ENCODE measurements at places on chromosomes 1 and 21. TPM values are rescaled to one million over a fixed set of nuclear protein-coding genes. Genes with fewer than 3 reads are reported as not detected.

DNA sequence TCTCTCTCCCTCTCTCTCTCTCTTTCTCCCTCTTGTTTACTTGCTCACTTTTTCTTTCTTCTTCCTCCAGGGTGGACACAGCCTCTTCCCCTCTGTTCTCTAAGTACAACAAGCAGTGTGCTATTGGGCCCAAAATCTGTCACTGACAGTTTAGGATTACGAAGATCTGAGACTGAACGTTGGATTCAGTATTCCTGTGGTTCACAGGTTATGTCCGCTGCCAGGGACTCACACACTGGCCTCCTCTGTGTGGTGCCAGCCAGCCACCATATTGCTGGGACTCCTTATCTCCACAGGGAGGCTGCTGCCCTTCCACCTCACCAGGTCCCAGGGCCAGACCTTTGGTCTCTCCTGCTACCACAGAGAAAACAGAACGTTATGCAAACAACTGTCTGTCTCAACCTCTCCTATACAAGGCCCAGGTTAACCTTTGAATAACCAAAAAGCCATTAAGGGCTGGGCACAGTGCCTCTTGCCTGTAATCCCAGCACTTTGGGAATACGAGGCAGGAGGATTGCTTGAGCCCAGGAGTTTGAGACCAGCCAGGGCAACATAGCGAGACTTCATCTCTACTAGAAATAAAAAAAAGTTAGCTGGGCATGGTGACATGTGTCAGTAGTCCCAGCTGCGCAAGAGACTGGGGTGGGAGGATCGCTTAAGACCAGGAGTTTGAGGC is 171.9 kb upstream of the RAB4A start:
- DNase-seq: no peak

NOTCH2NLA gene
- 6.6 TPM for total RNA-seq

- DNase-seq: peak; percentile 75
Measured at GRCh38 chr21:34592120-34592955, 22.6 kb downstream of the RCAN1 start.

CENPL gene
- 3.3 TPM for total RNA-seq

GRCh38 chr1:78620666-78621065 is 418 bp downstream of the IFI44L start:
- DNase-seq: no peak

DNA sequence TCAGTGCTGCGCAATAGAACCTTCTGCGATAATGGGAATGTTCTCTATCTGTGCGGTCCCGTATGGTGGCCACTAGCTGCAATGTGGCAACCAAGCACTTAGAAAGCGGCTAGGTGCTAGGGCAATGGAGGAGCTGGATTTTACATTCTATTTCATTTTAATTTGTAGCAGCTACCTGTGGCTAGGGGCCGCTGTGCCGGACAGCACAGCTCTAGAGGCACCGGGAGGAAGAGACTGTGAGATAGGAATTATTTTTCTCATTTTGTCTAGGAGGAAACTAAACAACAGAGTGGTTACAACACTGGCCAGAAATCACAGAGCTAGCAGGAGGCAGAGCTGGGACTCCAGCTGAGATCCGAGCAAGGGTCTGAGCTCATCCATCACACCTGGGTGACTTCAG is 130.6 kb upstream of the CD34 start:
- no peak for DNase-seq

FAM110D gene
- 4.0 TPM for total RNA-seq

DNA sequence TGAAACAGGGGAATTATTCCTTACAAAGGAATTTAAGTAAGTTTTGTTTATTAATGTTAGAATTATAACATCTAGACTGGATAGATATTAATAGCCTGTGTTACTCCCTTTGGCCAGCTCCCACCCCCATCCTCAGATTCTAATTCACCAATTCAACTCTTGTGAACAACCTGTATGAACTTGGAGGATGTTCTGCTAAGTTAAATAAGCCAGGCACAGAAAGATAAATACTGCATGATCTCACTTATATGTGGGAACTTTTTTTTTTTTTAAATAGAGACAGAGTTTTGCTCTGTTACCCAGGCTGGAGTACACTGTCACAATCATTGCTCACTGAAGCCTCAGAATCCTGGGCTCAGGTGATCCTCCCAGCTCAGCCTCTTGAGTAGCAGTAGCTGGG is 32.2 kb downstream of the EFCAB7 start:
- no peak for DNase-seq

- DNase-seq: no peak
Measured at GRCh38 chr1:204885288-204885711, 14.6 kb downstream of the NFASC start.

DNA sequence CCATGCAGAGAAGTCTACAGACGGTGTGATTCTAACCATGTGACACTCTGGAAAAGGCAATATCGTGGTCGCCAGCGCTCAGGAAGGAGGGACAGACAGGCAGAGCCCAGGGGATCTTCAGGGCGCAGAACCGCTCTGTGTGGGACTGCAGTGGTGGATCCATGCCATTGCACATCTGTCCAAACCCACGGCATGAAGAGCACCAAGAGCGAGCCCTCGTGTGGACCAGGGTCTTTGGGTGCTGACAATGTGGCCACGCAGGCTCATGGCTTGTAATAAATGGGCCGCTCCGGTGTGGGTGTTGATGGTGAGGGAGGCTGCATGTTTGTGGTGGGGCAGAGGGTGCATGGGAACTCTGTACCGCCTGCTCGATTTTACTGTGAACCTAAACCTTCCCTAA is 25.3 kb upstream of the POFUT2 start:
- DNase-seq: peak; percentile 23

GRCh38 chr1:151165281-151165737 is 393 bp downstream of the LYSMD1 start:
- DNase-seq: no peak

LCE1C gene
- not detected for total RNA-seq

- DNase-seq: no peak
Measured at GRCh38 chr1:89550995-89551394, 26.4 kb downstream of the LRRC8B start.

- no peak for DNase-seq
Measured at GRCh38 chr21:39114871-39115575, 68.2 kb downstream of the PSMG1 start.

OR10Z1 gene
- not detected for total RNA-seq

DISC1 gene
- 3.9 TPM for total RNA-seq

- no peak for DNase-seq
Measured at GRCh38 chr1:39017266-39017665, 8.9 kb upstream of the NDUFS5 start.

- DNase-seq: no peak
Measured at GRCh38 chr1:235047331-235047871, 81.2 kb downstream of the TOMM20 start.

GRCh38 chr1:108732398-108732797 is 14.1 kb upstream of the STXBP3 start:
- DNase-seq: no peak

DNA sequence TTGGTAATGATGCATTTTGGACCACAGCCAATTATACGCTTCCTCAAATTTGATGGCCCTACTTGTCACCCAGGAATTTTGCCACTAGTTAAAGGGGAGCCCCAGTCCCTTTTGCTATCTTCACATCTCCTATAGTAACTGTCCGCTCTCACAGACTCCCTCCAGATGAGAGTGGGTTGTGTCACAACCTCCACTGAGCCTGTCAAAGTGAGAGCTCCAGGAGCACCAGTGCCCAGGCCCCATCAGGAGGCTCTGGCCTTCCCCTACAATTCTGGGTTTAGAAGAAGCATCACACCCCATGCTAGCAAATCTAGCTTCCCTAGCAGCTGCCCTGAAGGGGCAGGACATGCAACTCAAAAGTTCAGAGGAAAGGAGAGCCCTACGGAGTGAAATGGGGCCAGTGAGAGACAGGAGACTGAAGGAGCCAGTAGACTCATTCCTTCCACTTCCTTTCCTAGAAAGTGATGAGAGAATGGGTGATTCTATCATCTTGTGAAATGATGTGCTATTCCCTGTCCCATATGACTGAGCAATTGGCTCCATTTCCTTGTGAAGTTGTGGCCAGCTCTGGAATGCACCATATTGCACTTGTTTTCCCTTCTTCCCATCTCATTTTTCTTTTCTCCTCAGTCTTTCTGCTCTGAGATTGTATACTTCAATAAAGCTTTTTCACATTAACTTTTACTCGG is 541.3 kb downstream of the DPYD start:
- no peak for DNase-seq

C4BPA gene
- total RNA-seq: not detected

MAP3K21 gene
- 0.32 TPM for total RNA-seq

Measured in Right ventricle myocardium inferior (tissue), 1 donor.